ENCODE measurements at places on chromosomes 3 and 15.

DNA sequence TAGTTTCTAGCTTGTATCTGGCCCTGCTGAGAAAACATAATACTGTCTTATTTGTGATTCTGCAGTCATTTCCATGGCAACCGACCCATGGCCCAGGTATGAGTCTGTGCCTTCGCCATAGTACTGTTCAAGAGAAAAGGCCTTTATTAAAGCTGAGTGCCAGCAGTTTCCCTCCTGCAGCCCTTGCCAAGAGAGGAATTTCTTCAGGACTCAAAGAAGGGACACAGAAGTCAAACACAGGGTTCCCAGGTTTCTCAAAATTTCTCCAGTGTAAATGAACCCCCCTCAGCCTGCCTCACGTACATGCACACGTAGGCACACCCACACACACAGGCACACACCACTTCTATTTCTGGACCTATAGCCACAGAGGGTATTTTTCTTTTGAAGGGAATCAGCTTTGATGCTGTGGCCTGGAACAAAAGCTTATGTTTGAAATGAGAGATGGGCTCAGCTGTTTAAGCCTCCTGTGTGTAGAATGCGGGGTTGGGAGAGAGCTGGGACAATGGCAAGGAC, 269.2 kb downstream of the PDCD6IP start:
- DNase-seq: peak; percentile 22

GRCh38 chr3:12837295-12837986, 3.9 kb downstream of the RPL32 start:
- DNase-seq: no peak

GRCh38 chr3:181455276-181455675, 256.4 kb upstream of the SOX2 start:
- no peak for DNase-seq

- DNase-seq: no peak
Measured at GRCh38 chr15:31051496-31052080, 49.9 kb downstream of the TRPM1 start.

DNA sequence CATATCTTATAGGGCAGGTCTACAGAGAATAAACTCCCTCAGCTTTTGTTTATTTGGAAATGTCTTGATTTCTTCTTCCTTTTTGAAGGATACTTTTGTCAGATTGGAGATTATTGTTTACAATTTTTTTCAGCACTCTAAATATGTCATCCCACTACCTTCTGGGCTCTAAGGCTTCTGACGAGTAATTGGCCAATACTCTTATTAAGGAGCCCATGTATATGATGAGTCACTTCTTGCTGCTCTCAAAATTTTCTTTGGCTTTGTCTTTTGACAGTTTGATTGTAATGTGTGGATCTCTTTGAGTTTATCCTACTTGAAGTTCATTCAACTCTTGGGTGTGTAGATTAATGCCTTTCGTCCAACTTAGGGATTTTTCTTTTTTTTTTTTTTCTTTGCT, 28.9 kb upstream of the CD200R1L start:
- DNase-seq: no peak

DNA sequence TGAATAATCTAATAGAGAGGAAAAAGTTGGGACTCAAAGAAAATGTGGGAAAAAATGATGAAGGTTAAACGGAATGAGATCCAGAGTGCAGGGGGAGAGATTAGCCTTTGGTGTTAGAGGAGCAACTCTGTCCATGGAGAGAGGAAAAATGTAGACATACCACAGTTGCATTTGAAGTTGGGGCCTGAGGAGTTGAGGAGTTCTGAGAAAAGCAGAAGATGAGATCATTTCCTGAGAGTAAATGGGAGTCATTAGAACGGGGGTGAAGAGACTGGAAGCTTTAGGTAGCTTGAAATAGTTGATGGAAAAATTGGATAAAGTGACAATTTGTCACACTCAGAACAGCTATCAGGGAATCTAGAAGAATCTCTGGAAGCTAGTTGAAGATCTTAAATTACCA, 7.3 kb downstream of the CCR5AS start:
- no peak for DNase-seq

DNA sequence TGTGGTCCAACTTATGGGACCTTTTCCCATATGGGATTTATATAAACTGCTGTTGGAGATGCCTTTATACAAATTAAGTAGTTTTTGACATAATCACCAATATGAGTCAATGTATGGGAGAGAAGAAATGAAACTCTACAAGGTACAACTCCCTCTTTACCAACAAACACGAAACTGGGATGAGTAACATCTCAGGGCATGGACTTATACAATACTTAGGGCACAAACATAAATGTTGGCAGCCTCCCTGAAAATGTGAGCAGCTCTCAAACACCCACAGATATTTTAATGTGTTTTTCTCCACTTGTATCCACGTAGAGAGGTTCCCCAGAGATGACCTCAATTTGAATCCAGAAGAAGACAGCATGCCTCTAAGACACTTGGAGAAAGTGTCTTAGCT, 161.6 kb downstream of the MAGI1 start:
- no peak for DNase-seq

DNA sequence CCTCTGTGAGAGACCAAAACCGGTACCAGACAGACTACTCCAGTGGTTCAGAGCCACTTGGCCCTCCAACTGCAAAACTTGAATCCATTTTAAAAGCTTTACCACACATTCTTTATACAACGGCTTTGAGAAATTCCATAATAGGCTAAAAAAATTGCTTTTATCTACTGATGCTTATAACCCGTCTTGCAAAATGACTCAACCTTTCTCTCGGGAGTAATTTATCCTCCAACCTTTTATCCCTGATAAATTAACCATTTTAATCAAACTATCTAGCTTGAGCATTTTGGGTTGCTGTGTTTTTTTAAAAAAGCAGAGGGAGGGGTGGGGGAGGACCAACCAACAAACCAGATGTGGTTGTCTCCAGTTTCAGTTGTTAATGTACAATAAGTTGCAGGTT, 275.7 kb upstream of the LRTM1 start:
- no peak for DNase-seq

- no peak for DNase-seq
Measured at GRCh38 chr3:174192471-174192870, 666.7 kb upstream of the NAALADL2 start.

- DNase-seq: no peak
Measured at GRCh38 chr15:87227846-87228245, 1028.7 kb downstream of the NTRK3 start.

DNA sequence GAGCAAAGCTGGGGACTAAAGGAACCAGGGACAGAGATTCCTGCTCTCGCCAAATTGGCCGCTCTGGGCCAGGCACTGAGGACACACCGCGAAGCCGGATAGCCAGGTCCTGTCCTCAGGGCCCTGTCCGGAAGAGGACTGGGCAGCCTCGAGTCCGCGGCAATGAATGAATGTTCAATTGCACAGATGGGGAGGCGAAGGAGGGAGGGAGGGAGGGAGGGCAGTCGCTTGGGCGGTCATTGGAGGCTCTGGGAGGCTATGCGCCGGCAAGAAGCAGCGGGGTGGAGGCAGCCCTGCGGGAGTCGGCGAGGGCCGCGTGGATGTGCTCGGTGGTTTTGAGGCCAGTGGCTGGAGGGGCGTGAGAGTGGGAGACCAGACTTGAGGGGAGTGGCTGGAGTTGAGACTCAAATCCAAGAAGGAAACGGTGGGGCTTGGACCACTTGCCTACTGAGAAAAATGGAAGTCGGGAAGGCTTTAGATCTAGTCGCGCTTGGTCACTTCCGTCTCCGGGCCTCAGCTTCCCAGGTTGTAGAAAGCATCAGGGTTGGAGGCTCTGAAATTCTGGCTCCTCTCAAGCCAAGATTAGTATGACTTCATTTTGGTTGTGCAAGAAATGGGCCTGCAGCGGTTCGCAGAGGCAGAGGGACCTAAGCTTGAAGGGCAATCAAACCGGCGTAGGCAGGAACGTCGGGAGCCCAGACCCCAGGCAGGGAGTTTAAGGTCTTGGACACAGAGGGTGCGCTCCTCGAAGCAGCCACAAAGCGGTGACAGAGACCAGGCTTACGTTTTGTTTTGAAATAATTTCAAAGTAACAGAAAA, 21.1 kb upstream of the PLXND1 start:
- peak; percentile 74 for DNase-seq

Data from endothelial cell (in vitro differentiated cells).